ENCODE measurements at places on chromosomes 6 and 20. TPM values are rescaled to one million over a fixed set of nuclear protein-coding genes. Genes with fewer than 3 reads are reported as not detected.

Gene CYP21A2
- not detected for total RNA-seq

Gene TMC2
- not detected for total RNA-seq

Gene RIPOR2
- under 0.01 TPM for total RNA-seq

Gene CLVS2
- total RNA-seq: not detected

Gene IFT52
- total RNA-seq: 21.2 TPM

Gene HLA-G
- total RNA-seq: 0.46 TPM

Gene TGIF2
- 22.0 TPM for total RNA-seq

Gene DLK2
- 0.12 TPM for total RNA-seq

Gene PHF3
- 20.2 TPM for total RNA-seq

- no peak for DNase-seq
Measured at GRCh38 chr6:167303675-167304625, 12.8 kb downstream of the UNC93A start.

GRCh38 chr6:45574014-45574461, 196.3 kb upstream of the SUPT3H start:
- no peak for DNase-seq

DNA sequence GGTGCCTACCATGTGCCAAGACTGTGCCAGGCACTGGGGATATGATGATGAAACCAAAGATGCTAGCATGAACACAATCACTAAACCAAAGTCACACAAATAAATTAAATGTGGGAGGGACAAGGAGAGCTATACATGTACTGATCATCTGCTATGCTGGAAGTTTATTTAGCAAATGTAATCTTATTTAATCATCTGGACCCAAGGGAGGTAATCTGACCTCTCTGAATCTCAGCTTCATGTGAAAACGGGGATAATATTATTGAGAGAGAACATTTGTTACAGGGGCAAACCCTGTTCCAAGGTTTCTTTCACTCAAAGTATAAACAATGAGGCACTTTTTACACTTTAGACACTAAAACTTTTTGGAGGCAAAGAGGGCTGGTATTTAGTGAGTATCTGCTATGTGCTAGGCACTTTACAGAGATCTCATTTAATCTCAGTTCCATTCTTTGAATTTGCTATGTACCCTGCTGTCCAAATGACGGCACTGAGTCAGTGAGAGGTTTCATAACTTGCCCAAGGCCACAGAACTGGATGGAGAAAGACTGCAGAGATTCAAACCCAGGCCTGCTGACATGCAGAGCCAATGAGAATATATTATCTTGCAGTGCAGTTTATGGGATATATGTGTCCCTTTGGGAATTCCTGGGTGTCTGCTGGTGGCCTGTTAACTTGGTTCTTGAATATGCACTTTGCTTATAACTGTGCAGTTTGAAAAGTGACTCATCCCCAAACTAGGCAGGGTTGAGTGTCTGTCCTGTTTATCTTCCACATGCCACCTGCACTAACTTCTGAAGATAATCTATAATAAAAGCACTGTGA, 3.3 kb upstream of the ASXL1 start:
- DNase-seq: no peak

GRCh38 chr6:156780102-156780641, 3.0 kb downstream of the ARID1B start:
- peak; percentile 75 for DNase-seq

GRCh38 chr6:142271476-142271875, 30.3 kb upstream of the ADGRG6 start:
- DNase-seq: no peak

Measured in epithelial cell of proximal tubule (primary cell).